ENCODE measurements at places on chromosomes 2 and 18. TPM values are rescaled to one million over a fixed set of nuclear protein-coding genes. Genes with fewer than 3 reads are reported as not detected.

DNA sequence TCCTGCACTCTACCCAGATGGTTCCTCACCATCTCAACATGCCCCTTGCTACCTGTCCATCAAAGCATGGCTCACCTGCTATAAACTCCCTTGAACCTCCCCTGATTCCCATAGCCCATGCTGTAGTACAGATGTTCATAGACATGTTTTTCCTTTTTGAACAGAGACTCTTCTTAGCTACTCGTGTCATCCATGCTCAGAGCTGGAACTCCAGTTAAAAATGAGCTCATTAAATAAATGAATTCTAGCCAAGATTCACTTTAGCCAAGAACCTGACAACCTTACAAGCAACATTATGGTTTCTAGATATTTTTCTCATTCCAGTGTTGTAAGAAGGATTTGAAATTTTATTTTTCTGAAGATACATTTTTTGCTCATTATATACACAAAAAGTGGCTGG, 65.0 kb downstream of the SCG2 start:
- no peak for DNase-seq

Gene SERPINB3
- total RNA-seq = not detected

Gene DNAJC5G
- not detected for total RNA-seq

- no peak for DNase-seq
These were observed 1.2 kb upstream of the ST6GAL2 start for GRCh38 chr2:106886916-106887758.

All from hematopoietic multipotent progenitor cell (in vitro differentiated cells).